ENCODE measurements at places on chromosomes 11 and 22. TPM values are rescaled to one million over a fixed set of nuclear protein-coding genes. Genes with fewer than 3 reads are reported as not detected.

Gene APOL6
- 6.1 TPM for total RNA-seq

Gene IGSF22
- 1.4 TPM for total RNA-seq

Gene OR56A1
- not detected for total RNA-seq

Gene CNTN5
- not detected for total RNA-seq

Gene FOSL1
- total RNA-seq: 2.6 TPM

Gene MRPL21
- 65.0 TPM for total RNA-seq

All from bronchial epithelial cell (primary cell).